Activated T-cell treated with anti-CD3 and anti-CD28 coated beads, Interleukin-2, amount 50 U/mL, for 4 hours (primary cell): ENCODE measurements at places on chromosomes 1 and 21. TPM values are rescaled to one million over a fixed set of nuclear protein-coding genes. Genes with fewer than 3 reads are reported as not detected.

Gene C1orf185
- total RNA-seq = not detected

Gene RIPK4
- total RNA-seq = 0.19 TPM

Gene CSMD2
- not detected for total RNA-seq

Gene COL8A2
- total RNA-seq = 0.08 TPM

Gene RSBN1
- 17.2 TPM for total RNA-seq
